ENCODE measurements at places on chromosomes 5 and 9.

DNA sequence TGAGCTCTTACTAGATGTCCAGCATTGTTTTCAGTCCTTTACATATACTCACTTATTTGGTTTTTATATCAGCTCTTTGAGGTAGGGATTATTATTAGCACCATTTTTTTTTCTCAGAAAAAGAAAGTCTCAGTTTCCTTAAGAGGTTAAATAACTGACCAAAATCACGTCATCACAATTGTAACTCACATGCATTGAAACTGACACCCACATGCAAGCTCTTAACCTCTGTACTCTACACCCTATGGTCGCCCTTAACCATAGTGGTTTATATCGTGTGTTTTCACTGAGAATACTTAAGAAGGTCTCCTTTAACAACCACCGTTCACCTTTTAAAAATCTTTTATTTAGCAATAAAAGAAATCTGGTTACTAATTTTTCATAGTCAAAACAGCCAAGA is 61.0 kb downstream of the PRDM6 start:
- no peak for DNase-seq

DNA sequence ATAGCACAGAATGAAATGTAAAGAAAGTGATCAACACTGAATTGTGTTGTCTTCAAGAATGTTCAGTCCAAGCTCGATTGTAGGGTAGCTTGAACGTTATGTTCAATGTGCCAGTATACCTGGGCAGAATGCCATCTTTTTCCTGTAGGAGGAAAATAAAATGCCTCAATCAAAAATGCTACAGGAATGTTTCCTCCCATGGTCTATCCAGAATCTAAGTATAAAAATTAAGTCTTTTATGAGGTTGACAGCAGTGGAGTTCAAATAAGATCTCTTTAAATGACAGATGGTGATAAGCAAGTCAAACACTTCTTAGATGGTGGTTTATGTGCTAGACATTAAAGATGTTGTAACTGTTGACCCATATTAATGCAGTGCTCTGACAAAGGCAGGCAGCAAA is 488.6 kb downstream of the CSNK1G3 start:
- DNase-seq, result no peak

- no peak for DNase-seq
Measured at GRCh38 chr5:17663182-17663581, 28.9 kb downstream of the TAF11L14 start.

GRCh38 chr9:136335296-136336155 is 8.2 kb downstream of the GPSM1 start:
- no peak for DNase-seq

GRCh38 chr9:70260606-70261005 is 1.8 kb downstream of the SMC5 start:
- DNase-seq, result no peak

DNA sequence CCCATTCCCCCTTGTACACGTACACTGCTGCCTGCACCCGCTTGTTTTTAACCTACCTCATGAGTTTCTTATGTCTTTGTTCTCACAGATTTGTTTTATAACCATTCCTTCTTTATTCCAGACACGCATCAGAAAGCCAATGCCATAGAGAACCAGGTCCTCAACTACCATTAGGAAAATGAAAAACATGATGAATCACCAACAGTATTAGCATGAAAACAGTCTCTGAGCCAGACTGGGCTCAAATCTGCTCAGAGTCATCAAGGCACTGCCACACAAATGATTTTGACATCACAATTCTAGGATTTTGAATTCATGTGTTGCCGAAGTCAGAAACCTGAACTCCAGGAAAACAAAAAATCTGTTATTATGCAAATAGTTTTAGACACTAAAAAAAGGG is 394.1 kb upstream of the GRIA1 start:
- no peak for DNase-seq

DNA sequence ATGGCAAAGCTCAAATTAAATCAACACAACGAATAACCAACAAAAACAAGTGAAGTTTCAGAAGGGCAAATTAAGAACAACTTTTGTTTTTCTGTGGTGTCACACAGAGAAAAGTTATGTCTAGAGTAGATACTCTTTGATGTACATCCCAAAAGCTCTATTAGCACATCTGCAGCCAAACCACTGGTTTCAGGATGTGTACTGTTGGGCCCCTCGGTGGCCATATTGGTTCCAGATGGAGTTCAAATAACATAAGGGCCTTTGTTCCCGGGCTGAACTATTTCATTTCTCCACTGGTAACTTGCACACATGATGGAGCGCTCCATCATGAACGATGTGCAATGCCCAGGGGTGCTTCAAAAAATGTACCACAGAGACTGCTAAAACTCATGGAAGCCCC is 126.1 kb downstream of the SEMA5A start:
- DNase-seq, result no peak

DNA sequence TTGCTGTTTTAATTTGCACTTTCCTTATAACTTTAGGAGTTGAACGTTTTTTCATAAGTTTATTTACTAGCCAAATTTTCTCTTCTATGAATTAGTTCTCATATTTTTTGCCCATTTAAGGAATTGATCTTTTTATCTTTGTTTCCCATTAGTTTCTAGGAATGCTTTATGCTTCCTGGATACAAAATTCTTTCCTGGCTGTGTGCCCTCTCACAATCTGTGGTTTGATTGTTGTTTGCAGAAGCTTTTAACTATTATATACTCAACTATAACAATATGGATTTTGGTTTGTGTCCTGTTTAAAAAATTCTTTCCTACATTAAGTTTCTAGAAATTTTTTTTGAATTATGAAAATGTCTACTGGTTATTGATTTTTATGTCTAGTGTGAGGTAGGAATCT is 206.3 kb downstream of the CSNK1G3 start:
- DNase-seq, result peak; percentile 59

DNA sequence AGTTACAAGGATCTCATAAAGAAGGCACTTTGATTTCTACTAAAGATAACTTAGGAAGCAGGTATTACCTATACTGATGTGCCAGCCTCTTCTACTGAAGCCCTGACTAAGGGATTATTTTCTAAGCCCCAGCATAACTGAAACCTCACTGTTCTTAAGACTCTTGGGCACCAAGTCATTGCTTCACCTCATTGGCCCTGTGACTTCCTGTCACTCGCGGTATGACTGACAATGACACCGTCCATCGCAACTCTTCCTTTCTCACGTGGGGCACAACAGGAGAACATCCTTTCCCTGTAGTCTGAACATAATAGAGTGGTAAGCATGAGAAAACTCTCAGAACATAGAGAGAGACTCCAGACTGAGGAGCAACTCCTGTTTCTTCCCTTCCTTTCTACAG is 6.4 kb downstream of the OR2V2 start:
- no peak for DNase-seq

- DNase-seq, result no peak
Measured at GRCh38 chr9:134189470-134190231, 25.3 kb upstream of the RNU6ATAC start.

DNA sequence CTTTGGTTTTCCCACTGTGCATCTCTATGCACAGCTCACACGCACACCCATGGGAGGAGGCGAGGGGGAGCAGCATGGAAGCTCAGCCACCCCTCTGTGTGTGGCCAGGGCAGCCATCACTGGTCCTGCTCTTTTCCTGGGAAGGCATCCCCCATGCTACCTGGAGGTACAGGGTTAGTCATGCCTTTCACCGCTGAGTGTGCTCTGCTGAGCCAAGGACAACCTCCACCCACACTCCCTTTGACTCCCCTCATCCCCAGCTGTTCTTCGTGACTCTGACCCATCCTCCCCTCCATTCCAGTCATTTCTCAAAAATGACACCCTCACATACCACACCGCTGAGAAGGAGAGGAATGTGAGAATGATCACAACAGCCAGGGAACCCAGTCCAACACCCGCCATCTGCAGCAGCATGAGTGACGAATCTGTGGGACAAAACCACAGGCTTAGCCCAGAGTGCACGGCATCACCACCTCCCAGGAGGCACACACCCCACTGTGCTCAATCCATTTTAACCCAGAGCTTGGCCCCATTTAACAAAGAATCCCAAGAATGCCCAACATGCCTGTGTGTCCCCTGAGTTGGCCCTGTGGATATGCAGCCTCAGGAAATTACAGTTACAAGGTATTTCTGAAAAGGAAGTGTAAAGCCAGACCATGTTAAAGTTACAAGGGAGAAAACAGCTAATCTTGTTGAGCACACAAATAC is 133.4 kb downstream of the SUSD1 start:
- peak; percentile 99 for DNase-seq

- DNase-seq, result peak; percentile 82
Measured at GRCh38 chr5:6732634-6733410, 19.6 kb downstream of the TENT4A start.

DNA sequence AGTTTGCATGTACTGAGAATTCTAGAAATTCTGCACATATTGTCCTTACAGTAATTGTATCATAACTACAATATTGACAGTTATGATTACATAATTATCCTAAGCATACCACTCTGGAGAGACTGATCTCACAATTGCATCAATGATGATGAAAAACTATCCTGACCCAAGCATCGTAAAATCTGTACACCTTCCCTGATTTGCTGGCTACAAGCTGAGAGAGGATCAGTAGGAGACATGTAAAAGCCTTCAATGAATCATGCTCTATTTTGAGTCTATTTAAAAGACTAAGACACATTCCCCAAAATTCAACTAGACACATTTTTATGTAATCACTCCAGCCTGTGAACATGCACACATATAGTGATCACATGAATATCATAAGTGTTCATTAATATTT is 1833.8 kb downstream of the EFNA5 start:
- DNase-seq, result no peak

GRCh38 chr9:127664678-127665507 is 41.9 kb upstream of the CFAP157 start:
- no peak for DNase-seq

DNA sequence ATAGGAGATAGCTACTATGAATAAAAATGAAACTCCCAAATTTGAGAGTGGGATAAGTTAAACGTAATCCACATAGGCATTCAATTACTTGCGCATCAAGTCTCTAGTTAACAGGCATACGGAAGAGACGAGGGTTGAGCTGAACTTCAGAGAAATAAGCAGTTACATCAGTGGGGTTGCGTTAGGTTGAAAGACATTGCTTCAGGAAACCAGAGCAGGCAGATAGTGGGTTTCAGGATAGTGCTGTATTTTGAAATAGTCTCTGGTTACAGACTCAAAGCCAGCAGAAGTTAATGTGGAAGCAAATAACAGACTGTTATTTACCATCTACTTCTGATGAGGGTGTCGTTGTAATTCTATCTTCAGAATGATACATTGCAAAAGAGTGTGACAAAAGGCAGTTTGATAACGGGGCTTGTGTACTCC is 533.4 kb downstream of the PDE4D start:
- DNase-seq, result peak; percentile 71

GRCh38 chr9:94083384-94083783 is 880 bp upstream of the PTPDC1 start:
- DNase-seq, result peak; percentile 74
